ENCODE measurements at places on chromosomes 7 and 10.

- DNase-seq, result no peak
Observed at GRCh38 chr7:139647814-139648390, 124.4 kb downstream of the CLEC2L start.

DNA sequence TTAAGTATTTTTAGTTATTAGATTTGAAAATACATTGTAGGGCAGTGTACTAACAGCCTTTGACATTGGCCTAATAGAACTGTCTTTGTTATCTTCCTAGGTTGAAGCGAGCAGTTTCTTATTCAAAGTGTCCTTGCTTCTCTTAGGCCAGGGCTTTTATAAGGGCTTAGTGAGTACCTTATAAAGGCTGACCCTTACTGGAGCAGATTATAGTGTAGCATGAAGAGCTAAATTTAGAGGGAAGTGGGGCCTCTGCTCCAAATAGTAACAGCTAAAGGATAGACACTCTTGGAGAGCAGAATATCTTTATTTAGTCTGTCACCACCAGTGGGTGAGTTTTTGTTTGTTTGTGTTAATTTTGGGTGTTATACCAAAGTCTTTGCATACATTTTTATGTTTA lies 15.9 kb downstream of the BZW2 start:
- no peak for DNase-seq

DNA sequence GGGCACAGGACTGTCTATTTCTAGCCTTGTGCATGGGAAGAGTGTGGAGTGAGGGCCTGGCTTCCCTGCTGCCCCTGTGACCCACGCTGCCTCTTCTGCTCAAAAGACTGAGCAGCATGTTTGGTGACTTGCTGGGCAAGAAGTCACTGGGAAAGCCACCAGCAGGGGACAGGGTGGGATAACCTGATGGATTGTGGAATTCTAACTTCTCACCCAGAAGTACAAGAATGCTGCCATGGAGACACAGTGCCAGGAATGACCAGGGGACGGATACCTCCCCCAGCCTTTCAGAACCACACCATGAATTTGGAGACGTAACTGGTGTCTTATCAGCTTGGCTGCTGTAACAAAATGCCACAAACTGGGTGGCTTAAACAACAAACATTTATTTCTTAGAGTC lies 28.4 kb downstream of the GALNTL5 start:
- no peak for DNase-seq

GRCh38 chr10:77350711-77351119 lies 286.9 kb downstream of the KCNMA1 start:
- DNase-seq, result no peak

- DNase-seq, result no peak
Observed at GRCh38 chr7:112459645-112460044, 9.4 kb downstream of the IFRD1 start.

GRCh38 chr10:48481385-48481784 lies 123.5 kb downstream of the ARHGAP22 start:
- no peak for DNase-seq

- peak; percentile 56 for DNase-seq
Observed at GRCh38 chr7:135281363-135281949, 47.8 kb downstream of the STRA8 start.

DNA sequence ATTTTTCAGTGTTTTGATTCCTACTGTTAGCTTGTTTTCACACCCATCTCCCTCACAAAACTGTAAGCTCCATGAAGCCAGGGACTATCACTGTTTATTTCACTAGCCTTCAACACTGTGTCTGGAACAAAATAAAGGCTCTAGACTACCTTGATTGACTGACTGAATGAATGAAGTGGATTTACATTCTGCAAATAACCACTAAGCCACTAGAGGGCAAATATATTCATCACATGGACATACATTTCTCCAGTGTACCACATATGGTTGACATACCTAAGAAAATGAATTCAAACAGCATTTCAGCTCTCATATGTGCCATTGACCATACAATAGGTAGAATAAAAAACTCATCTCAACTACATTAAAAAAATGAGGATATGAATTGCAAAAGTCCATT lies 185.9 kb downstream of the RAB11FIP2 start:
- no peak for DNase-seq

DNA sequence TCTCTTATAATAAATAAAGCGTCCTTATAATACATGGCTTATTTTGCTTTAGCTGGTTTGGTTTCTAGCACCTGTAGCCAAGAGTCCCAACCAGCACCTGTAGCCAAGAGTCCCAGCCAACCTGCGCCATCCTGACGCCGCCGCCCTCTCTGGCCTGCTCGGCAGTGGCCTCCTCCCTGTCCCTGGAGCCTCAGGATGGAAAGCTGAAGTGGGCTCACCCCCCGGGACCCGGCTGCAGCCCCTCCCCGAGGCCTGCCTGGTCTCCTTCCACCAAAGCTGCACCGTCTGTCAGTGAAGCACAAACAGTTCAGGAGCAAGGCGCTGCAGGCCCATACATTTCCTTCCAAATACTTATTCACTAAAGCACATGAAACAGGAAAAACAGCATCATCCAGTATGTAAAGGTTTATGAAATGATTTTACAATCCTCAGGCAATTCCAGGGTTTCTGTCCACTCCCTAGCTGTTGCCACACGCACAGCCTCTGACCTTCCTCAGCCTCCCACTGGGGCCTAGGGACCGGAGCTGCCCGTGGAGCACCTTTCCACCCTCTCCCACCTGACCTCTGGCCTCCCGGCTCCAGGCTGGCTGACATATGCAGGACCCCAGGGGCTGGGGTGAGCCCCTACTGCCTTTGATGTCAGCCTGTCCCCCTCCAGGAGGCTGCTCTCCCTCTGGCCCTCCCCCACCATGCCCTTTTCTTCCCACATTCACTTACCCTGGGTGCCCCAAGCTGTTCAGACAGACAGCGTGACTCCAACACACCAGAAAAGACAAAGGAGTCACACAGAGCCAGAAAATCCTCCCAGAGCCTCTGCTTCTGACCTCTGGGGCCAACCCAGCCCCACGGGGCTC lies 149.6 kb upstream of the PPP2R2D start:
- no peak for DNase-seq

GRCh38 chr7:50603287-50603686 lies 38.1 kb upstream of the DDC start:
- DNase-seq, result no peak

GRCh38 chr7:85733169-85733915 lies 546.5 kb upstream of the SEMA3D start:
- DNase-seq, result no peak

Measured in stimulated activated CD4-positive, alpha-beta T cell treated with anti-CD3 and anti-CD28 coated beads, Interleukin-1b, Interleukin-23, amount 100 ng/mL, for 24 hours (primary cell).